ENCODE measurements at places on chromosomes 11 and 22.

- no peak for DNase-seq
These were observed 40.1 kb upstream of the RRAS2 start for GRCh38 chr11:14399087-14399486.

DNA sequence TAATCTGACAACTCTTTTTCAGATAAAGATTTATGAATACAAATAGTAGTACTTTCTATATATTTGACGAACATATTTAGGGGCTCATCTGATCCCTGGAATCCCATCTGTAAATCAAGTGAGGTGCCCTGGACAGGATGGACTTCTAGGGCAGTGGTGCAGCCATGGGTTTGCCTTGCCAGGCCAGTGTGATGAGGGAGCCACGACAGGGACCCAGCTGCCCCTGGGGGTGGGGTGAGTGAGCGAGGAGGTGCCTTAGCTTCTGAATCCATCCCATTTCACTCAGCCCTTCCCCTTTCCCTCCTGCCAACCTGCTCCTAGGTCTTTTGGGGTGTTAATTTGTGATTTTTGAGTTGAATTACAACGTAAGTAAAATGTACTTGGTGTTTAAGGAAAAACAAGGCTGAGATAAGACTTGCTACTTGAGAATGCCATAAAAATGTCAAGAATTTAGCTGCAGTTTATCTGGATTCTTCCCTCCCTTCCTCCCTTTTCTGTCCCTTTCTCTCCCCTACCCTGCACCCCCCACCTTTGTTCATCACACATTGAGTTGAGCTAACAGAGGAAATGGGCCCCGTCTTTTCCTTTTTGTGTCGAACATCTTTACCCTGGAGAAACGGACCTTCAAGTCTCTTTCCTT lies 60.8 kb downstream of the PPFIBP2 start:
- DNase-seq = no peak

DNA sequence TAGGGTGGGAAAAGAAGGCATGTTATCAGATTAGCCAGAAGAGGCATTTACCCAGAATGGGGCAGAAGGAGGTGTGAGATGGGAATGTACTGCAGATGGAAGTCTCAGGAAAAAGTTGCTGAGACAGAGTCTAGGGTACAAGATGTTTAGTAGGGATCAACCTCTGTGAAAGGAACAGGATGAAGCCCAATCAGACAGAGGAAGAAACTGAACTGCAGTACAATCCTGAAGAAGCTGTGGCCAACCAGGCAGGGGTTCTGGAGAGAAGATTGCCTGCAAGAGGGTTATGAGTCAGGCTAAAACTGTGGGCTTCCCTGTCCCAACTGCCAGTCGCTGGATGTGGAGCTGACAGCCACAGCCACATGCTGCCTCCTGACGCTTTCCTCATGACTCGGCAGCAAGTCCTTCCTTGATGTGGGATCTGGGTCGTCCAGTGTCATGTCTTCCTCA lies 64.0 kb downstream of the CWC15 start:
- DNase-seq = no peak

DNA sequence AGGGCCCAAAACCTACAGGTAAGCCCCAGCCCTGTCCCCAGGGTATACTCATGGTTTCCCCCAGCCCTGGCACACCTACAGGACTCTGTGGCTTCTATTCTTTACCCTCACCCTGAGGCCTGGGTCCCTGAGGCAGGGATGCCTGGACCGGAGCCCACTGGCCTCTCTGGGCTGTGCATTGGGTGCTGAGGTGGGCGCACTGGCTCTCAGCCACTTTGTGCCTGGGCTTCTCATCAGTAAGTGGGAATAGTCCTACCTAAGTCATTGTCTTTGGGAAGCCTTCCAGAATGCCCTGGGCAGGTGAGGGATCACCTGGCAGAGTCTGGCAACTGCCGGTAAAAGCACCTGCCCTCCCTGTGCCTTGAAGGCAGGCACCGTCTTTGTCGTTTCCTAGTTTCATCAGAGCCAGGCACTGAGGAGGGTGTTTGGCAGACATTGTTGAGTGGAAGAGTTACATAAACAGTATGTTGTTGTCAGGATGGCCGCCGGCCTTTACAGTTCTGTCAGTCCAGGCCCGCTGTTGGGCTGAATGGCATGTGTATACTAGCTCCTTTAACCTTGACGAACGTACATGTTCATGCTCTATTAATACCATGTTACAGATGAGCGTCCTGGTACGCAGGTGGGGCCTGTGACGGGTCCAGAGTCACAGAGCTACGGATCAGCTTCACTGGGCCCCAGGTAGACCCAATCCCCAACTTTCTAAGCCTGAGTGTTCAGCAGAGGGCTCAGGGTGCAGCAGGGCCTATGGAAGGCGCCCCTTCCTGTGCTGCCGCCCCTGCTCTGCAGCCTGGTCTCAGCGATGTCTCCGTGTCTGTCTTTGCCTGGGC lies 23.0 kb downstream of the SHANK3 start:
- DNase-seq = no peak

- DNase-seq = no peak
These were observed 113.0 kb upstream of the FGF3 start for GRCh38 chr11:69931994-69932910.

Measured in GM18507 (cell line).